ENCODE measurements at places on chromosomes 7 and 10. TPM values are rescaled to one million over a fixed set of nuclear protein-coding genes. Genes with fewer than 3 reads are reported as not detected.

- peaks cover 10% of the 10 kb centered on the region for H3K36me3 ChIP-seq
- peaks cover 12% of the 10 kb centered on the region for H3K4me1 ChIP-seq
- DNase-seq = no peak
- no peaks in the 10 kb centered on the region for H3K27me3 ChIP-seq
- no peak overlapping the region for H3K4me3 ChIP-seq
- no peak overlapping the region for H3K27ac ChIP-seq
These were observed 6.4 kb upstream of the ZNF398 start for GRCh38 chr7:149140831-149141230.

GRCh38 chr7:3688842-3689241, 387.8 kb downstream of the SDK1 start:
- H3K27me3 ChIP-seq = peaks cover 2% of the 10 kb centered on the region
- H3K27ac ChIP-seq = no peak overlapping the region
- H3K4me3 ChIP-seq = no peak overlapping the region
- DNase-seq = no peak
- no peaks in the 10 kb centered on the region for H3K4me1 ChIP-seq

The ZPBP gene
- not detected for total RNA-seq

The LIPJ gene
- total RNA-seq = not detected

The SPDYE9 gene
- not detected for total RNA-seq

Data from activated CD4-positive, alpha-beta memory T cell treated with anti-CD3 and anti-CD28 coated beads, Interleukin-2, amount 10 ng/mL, durations not matched to agents 7 days and 5 days (primary cell).